NCI-H460 (cell line): ENCODE measurements at places on chromosomes 12 and 14. TPM values are rescaled to one million over a fixed set of nuclear protein-coding genes. Genes with fewer than 3 reads are reported as not detected.

DNA sequence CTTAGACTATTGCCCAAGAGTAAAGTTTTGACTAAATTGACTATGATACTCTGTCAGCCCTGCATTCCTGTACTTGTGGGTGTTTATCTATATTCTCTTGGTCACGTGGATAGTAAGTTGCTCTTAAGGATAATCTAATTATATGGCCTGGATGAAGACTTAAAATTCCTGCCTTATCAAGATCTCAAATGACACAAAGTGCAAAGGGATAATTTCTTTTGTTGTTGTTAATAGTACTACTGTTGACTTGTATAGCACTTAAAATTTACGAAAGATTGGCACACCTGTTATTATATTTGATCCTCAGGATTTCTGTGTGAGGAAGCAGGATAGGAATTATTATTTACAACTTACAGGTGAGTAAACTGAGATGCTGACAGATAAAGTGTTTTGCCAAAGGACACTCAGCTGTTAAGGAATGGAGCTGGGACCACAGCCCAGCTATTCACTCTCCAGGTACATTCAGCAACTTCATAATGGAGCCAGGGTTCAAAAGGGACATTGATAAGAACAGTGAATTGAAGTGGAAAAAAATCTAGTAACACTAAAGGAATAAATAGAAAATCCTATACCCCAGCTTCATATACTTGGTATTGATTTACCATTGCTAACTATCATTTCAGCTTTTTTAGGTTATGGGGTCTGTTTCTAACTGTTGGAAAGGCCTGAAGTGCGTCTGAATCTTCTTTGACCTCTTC is 53.4 kb upstream of the EVL start:
- DNase-seq: no peak

Gene RFX4
- total RNA-seq: not detected in 2 replicates

GRCh38 chr14:105887692-105888091 is 361.3 kb downstream of the TMEM121 start:
- DNase-seq: no peak

Gene ZFHX2
- total RNA-seq: 0.15 and 0.43 TPM in 2 replicates

DNA sequence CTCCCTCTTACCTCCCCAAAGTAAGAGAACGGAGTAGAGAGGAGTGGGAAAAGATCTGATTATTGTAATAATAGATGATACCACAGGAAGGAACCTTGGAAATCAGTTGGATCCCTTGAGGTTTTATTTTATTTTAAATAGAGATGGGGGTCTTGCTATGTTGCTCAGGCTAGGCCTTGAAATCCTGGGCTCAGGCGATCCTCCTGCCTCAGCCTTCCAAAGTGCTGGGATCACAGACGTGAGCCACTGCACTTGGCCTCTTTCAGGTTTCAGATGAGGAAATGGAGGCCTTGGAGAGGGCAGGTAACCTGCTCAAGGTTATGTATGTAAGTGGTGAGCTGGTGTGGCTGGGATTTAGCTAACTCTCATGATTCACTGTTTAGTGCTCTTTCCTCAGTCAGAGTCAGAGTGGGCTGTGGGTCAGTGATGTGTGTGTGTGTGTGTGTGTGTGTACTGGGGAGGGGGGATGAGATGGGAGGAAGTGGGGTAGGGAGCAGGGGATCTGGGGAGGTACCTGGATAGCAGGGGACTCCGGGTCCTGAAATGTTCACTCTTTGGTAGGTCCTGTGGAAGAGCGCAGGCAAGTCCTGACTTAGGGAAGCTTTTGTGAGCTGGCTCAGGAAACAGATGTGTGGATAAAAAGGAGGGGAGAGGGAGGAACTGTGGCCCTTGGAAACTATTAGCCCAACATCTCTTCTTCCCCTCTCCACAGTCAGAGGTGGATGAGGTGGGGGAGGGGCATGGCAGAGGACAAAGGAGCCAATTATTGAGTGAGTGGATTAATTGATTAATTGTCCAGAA is 4.7 kb upstream of the CISTR start:
- no peak for DNase-seq

DNA sequence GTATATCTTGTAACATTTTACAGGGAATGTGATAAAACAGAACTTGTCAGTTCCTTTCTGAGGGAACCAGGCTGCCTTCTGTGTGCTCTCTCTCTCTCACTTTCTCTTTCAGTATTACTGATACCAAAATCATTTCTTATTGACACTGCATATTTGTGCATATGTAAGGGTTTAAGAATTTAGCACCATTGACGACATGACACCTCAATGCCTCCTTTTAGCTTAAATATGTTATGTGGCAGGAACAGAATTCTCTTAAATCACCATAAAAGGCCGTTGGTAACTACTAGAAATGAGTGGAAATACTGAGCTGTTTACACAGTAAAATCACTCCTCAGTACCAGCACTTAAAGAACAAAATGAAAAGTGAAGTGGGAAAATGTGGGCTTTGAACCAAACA is 457.7 kb upstream of the SYT1 start:
- DNase-seq: peak; percentile 52

DNA sequence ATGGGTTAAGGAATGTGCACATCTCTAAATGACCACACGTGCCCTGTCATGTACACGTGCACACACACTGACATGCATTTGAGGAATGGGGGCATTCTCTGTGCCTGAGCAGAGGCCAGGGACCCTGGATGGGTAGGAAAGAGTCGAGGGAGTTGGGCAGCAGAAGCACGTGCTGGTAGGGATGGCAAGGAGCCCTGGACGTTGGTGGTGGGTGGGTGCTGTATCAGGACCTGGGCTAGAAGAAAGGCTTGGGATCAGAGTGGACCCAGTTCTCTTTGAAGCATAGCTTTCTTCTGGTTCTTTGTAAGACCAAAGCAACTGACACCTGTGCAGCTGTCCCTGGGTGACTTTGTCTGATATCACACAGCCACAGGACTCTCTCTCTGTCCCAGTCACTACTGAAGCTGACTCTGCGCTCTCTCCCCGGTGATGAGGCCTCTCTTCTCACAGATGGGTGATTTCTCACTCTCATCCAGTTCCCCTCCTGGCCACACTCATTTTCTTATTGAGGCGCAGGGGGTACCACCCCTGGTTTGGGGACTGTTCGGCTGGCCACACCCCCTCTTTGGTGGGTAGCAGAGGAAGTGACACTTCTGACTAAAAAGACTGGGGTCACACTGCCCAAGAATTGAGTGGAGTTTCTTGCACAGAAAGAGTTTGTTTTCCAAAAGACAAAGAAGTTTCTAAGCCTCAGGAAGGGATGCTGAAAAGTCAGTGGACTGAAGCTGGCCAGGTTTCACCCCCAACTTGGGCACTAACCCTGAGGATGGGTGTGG is 171.7 kb upstream of the RTL1 start:
- no peak for DNase-seq

- DNase-seq: no peak
Observed at GRCh38 chr12:52713960-52714886, 10.9 kb upstream of the KRT77 start.

DNA sequence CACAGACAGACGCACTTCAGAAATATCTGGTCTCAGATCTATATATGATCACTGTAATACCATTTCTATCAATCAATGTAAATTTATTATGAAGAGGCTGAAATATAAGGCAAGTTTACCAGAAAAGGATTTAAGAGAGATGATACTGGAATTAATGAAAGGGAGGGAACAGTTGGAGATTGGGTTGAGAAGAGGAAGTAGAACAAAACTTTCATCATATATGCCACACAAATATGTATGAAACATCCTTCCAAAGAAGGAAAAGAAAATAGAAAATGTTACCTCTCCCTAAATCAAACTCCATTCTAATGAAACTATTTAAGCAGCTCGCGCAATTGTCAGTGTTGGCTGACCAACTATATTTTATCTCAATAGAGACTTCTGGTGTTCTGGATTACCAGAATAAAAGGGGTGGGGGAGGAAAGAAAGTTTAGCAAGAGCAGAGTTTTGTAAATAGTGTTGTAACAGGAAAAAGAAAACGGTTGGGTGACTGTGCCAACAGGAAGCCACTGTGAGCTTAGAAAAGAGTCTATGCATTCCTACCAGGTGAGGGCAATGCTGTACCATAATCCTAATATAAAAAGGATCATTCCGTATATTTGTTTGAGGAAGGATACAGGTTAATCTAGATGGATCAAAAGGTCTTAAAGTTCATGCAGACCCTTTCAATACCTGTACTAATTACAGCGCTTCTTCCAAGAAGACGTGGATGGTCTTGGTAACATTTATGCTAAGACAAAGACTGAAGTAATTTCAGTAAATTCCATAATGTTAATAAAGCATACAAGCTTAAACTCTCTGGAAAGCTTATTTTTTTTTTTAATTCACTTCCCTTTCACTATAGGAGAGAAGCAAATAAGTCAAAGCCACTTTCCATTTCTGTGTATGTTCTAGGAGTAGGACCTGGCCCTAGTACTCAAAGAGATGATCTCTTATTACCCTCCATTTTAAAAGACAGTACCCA is 14.5 kb upstream of the LLPH start:
- DNase-seq: peak; percentile 63

- DNase-seq: no peak
Observed at GRCh38 chr12:64660237-64661018, 50.1 kb downstream of the RASSF3 start.

- DNase-seq: no peak
Observed at GRCh38 chr12:1803736-1804135, 16.6 kb upstream of the LRTM2 start.

Gene RHEBL1
- 3.6 and 5.1 TPM in 2 replicates for total RNA-seq

DNA sequence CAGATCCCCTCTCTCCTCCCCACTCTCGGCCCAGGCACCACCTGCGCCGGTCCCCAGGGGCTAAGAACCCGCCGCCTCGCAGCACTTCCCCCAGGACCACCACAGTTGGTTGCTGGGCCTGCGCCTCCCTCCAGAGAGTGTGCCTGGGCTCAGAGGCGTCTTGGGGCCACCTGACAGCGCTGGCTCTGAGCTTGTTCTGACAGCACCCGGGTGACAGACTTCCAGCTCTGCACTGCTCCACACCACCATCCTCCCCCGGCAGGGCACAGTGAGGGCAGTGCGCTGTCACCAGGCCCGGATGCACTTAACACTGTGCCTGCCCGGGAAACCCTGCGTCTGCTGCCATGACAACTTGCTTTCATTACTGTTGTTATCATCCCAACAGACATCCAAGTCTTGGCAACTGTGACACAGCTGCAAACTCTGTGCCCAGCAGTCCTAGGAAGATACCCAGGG is 6.6 kb downstream of the BRF1 start:
- no peak for DNase-seq

Gene SMOC1
- 69.2 and 70.6 TPM in 2 replicates for total RNA-seq

DNA sequence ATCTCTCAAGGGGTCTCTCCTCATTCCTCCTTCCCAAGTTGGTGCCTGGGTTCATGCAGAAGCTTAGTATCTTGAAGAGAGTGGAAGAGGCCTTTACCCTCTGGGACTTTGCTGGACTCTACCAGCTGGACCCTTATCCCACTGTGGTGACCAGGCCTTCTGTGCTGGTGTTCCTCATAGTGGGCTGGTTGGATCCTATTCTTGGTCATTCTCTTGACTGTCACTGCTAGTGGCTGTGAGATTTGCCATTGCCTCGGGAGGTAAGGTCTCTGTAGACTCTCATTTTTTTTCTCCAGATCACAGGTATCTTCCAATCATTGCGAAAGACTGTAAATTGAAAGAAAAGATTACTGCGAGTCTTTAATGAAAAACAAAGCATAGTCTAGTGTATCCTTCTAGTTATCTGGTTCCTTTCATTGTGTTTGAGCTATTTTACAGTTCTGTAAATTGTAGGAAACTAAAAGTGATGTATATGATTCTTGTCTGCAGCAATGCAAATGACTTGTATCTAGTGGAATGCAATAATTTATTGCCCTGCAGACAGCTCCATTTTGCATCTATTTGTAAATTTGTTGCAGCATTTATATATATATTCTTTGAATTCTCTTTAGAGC is 217.9 kb downstream of the AEBP2 start:
- DNase-seq: no peak

DNA sequence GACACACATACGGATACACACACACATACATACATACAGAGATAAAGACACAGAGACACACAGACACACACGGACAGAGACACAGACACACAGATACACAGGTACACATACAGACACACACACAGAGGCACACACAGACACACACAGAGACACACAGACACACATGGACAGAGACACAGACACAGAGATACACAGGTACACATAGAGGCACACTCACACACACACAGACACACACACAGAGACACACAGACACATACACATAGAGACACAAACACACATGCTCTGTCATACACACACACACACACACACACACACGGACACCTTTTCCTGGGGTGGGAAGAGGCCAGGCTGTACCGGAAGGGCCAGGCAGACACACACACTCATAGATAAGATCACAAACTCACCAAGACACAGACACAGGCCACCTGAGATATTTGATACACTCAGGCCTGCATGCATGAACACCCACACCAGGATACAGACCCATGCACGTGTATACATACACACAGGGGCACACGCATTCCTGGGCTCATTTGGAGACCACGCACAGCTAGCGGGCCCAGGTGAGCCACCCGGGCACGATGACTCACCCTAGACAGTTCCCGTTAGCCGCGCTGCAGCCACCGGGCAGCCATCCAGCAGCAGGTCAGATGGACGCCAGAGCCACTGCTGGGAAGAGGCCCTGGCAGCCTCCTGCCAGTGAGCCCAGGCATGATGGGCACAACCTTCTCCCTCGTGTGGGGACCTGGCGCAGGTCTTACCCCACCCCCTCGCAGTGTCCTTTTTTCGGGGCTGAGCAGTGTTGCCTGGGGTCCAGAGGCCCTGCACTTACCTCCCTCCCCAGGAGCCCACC is 1.8 kb upstream of the AHNAK2 start:
- DNase-seq: no peak

Gene TPPP2
- total RNA-seq: not detected in 2 replicates

- DNase-seq: no peak
Observed at GRCh38 chr14:61454545-61454944, 133.2 kb downstream of the PRKCH start.

GRCh38 chr12:69252033-69252432 is 12.7 kb downstream of the CPSF6 start:
- DNase-seq: no peak

GRCh38 chr12:53599579-53599978 is 26.6 kb downstream of the ATF7 start:
- DNase-seq: no peak

GRCh38 chr12:2691345-2692071 is 103.3 kb upstream of the FKBP4 start:
- no peak for DNase-seq

GRCh38 chr14:102941419-102942011 is 19.1 kb downstream of the AMN start:
- no peak for DNase-seq
